ENCODE measurements at places on chromosomes 3 and 15.

- DNase-seq = no peak
Observed at GRCh38 chr3:117435506-117435905, 725.9 kb downstream of the TUSC7 start.

- DNase-seq = peak; percentile 47
Observed at GRCh38 chr3:29758434-29759322, 477.8 kb downstream of the RBMS3 start.

DNA sequence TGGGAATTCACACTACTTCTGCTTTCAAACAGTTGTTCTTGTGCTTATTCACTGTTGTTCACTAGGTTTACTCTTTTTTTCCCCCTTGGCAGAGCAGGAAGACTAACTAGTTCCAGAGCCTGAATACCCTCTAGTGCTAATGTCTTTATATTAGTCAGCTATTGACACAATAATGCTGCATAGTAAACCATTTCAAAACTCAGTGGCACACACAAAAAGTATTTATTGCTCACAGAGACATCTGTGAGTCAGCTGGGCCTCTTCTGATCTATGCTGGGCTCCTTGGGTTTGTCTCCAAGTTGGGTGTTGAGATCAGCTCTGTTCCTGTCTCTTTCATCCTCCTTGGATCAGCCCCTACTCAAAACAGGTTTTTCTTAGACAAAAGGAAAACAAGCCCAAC is 51.1 kb downstream of the RSRC1 start:
- DNase-seq = peak; percentile 49

DNA sequence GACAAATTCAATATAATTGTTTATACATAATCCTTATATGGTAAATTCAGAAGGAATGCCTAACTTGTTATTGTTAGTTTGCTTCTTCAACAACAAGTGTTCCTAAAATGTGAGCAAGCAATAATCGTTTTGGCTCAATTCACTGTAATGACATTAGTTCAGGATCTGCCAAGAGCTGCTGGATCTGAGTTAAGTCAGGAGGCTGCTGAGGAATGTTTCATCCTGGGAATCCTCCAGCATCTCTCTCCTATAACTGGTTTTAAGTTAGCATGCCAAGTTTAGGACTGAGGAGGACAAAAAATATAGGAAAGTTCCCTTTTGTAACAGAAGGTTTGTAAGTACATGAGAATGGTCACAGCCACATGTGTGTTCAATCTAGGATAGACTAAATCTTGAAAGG is 4.9 kb upstream of the GTF2A2 start:
- no peak for DNase-seq

GRCh38 chr3:184784731-184785500 is 27.1 kb upstream of the VPS8 start:
- DNase-seq = no peak

DNA sequence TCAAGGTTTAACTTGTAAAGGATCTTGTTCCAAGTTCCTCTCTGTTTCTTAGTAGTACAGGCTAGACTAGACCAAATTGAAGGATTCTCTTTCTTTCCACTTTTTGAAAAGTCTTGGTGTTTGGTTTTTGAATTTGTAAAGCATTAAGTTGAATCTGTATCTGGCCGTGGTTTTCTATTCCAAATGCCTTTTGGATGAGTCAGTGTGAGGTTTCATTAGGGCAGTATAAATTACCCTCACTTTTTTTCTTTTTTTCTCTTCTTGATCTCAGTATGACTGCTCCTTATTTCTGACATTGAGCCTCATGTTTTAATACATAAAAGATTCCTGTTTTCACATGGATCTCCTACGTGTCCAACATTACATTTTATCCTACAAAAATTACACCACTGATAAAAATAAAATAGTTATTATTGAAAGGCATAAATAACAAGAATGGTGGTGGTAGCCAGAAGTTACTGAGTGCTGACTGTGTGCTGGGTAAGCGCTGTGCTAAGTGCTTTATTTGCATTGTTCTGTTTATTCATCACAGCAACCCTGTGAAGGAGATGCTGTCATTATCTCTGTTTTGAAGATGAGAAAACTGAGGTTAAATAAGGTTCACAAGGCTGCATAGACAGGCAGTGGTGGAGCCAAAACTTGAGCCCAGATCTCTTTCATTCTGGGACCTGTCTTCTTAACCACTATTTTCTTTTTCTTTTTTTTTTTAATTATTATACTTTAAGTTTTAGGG is 48.3 kb downstream of the MITF start:
- peak; percentile 72 for DNase-seq

DNA sequence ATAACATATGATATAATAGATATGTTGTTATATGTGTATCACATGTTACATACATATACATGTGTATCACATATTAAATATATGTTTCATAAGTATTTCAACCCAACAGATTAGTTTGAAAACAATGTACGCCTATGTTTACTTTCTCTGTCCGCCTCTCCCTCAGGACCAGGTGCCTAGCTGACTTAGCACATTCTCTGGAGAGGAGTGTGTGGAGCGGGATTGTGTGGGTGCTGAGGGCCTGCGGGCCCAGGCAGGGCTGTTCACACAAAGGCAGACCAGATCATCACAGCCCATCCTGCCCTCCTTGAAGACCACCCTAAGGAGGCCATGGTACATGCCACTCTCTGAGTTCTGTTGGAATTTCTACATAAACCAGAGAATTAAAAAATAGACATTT is 81.0 kb downstream of the PLXNA1 start:
- DNase-seq = no peak

DNA sequence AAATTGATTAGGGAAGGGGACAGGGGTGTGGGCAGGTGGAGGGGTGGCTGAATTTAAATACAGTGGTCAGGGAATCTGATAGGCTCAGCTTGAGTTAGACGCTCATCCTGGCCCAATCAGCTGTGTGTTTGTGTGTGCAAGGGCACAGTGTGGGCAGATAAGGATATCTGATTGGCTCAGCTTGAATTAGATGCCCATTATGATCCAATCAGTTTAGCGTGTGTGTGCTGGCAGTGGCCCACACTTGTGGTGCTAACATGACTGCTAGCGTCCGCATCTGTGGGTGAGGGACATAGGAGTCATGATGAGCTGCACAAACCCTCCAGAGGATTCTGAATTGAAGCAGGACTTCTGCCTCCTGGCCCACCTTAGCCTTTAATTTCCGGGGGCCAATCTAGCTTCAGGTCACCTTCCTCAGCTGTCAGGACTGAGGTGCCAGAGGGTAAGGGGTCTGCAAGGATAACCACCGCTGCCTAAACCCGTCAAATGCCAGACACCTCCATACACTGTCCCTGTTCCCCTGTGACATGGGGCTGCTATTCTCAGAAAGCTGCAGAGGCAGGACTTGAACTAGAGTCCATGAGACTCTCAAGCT is 97.3 kb downstream of the CORO2B start:
- no peak for DNase-seq

GRCh38 chr3:50003216-50003615 is 63.3 kb downstream of the RBM6 start:
- no peak for DNase-seq

DNA sequence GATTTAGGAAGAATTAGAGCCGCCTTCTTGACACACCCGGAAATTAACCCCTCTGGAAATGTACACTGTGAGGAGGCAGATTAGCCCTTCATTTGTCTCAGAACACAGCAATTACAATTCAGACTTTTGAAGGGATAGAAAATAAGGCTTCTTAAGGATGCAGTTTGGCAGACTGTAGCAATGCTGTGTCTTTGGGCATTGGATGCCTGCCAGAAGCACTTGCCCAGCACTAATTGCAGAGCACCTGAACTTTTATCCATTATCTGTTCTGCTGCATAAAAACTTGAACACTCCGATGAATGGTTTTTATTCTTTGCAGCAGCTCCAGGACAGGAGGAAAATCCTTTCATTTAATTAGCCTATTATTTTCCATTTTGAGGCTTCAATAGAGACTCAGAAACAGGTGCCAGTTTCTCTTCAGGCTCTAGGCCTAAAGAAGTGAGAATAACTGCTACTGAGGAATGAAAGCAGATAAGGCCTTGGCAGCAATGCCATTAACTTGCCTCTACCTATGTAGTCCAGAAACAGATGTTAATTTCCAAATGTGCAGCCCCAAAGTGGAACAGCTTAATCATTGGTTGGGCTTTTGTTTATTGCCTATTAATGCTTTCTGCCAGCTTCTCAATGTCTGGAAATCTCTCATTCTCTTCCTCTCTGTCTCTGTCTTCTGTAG is 418.5 kb downstream of the NSUN3 start:
- no peak for DNase-seq

DNA sequence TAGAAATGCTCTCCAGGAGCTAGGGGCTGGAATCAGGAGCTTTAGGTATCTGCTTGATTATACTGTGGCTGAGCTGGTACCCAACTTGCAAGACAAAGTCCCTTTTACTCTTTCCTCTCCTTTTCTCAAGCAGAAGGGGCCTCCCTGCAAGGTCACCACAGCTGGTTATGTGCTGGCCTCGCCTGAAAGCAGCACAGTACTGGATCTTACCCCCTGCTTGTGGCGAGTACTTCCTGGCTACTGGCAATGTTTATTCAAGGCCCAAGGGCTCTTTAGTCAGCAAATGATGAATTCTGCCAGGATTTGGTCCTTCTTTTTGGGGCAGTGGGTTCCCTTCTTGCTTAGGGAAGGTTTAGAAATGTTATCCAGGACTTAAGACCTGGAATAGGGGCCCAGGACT is 234.6 kb downstream of the RAP2B start:
- DNase-seq = no peak

DNA sequence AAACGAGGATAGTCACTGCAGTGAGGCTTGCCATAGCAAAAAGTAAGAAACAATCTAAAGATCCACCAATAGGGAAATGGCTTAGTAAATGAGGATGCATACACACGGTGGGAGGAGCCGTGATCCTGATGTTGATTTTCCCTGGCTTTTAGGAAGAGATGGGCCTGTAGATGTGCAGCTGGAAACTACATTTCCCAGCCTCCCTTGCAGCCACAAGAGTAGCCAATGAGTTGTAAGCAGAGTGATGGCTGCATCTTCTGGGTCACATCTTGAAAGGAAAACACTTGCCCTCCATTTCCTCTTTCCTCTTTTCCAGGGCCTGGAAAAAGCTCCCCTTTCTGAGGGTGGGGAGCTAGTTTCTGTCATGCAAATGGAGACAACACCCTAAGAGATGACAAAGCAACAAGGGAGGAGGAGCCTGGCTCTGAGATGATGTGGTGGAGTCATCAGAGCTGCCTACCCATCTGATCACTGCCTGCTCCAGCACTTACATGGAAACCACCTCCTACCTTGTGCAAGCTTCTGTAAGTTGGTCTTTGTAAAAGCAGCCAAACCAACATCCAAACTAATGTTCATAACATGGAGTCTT is 139.1 kb downstream of the TLE3 start:
- DNase-seq = no peak

GRCh38 chr3:192929146-192929545 is 11.5 kb upstream of the MB21D2 start:
- DNase-seq = no peak

- no peak for DNase-seq
Observed at GRCh38 chr15:22902578-22902977, 64.1 kb downstream of the NIPA2 start.

DNA sequence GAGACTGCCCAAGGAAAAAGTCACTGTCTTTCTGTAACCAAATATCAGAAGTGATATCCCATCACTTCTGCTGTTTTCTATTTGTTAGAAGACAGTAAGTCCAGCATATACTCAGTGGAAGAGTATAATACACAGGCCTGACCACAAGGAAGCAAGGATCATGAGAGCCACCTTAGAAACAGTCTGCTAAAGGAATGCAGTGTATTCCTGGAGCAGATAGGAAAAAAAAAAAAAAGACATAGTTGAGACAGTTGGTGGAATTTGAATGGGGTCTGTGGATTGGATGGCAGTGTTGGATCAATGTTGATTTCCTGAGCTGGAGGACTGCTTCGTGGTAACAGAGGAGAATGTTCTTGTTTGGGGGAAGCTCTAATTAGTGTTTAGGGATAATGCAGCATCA is 26.5 kb upstream of the FBXL2 start:
- peak; percentile 2 for DNase-seq

DNA sequence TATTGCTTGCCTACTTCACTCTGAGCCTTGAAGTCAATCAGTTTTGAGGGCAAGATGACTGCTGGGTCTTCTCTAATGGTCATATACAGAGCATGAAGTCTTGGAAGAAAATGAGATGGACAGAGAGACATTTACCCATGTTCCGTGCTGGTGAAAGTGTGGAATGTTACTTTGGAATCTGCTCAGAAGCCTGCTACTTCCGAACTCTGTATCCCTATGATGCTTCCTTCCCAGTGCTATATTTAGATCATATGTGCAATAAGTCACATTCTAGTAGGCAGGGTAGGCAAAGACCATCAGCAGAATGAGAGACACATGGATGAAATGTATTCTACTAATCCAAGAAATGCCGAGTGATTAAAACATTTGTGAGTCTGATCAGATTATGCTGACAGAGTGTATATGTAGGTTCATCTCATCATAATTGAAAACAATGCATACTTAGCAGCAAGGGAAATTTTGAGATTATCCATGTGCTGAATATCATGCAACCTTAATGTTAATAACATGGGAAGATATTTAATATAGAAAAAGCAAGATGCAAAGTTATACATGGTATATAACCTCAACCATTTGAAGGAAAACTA is 60.5 kb downstream of the RAB7A start:
- peak; percentile 14 for DNase-seq

- no peak for DNase-seq
Observed at GRCh38 chr3:128504963-128505730, 12.1 kb upstream of the GATA2 start.

DNA sequence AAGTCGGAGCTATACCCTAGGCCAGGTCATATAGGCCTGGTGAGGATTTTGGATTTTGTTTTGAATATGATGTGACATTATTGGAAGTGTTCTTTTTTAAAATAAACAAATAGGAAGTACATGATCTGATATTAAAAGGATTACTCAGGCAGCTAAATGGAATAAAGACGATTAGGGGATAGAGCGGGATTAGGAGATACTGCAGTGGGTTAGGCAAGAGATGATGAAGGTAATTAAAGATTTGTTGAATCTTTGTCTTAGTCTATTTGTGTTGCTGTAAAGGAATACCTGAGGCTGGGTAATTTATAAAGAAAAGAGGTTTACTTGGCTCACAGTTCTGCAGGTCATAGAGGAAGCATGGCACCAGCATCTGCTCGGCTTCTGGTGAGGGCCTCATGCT is 21.3 kb downstream of the KIF15 start:
- no peak for DNase-seq

- DNase-seq = peak; percentile 9
Observed at GRCh38 chr3:100159331-100160153, 45.2 kb upstream of the FILIP1L start.

GRCh38 chr15:69568173-69569009 is 115.8 kb downstream of the RPLP1 start:
- peak; percentile 85 for DNase-seq

- DNase-seq = peak; percentile 55
Observed at GRCh38 chr3:171200052-171200749, 173.7 kb upstream of the SLC2A2 start.

Data from brain microvascular endothelial cell (primary cell).